ENCODE measurements at places on chromosomes 1 and 21.
A peak's percentile ranks its signal among the peaks of the same experiment; 100 is the strongest.

DNA sequence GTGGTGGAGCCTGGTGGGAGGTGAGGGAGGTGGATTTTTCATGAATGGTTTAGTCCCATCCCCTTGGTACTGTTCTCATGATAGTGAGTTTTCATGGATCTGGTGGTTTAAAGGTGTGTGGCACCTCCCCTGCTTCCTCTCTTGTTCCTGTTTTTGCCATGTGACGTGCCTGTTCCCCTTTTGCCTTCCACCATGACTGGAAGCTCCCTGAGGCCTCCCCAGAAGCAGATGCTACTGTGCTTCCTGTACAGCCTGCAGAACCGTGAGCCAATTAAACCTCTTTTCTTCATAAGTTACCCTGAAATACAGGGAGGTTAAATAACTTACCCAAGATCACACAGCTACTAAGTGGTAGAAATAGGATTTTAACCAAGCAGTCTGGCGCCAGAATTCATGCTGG, 4.3 kb upstream of the HEYL start:
- no peak for DNase-seq

- DNase-seq = no peak
These were observed 33.5 kb downstream of the DMAP1 start for GRCh38 chr1:44246806-44247205.

DNA sequence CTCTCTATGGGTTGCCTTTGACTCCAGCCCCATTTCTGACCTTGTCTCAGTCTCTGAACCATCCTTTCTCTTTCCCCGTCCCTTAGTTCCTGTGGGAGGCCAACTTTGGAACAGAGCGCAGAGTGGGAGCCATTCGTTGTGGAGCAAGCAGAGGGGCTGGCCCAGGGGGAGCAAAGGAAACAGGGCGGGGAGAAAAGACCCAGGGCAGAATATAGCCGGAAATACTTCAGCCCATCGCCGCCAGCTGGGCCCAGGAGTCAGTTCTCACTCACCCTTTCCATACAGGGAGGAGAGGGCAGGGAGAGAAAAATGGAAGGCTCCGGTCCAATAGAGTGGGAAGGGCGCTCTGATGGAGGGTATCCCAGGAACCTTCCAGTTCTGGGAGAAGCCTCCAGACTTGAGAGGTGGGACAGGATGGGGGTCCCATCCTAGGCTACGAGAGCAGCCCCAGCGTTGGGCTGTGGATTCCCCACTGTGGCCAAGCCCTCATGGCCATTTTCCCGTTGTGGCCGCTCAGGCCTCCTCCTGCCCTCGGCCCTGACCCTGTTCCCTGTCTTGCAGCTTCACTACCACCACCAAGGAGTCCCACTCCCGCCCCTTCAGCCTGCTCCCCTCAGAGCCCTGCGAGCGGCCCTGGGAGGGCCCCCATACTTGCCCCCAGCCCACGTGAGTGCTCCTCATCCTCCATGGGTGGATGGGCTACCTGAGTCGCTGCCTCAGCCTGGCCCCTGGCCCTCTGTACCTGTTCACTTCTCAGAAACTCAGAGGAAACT, 10.9 kb downstream of the PEAR1 start:
- DNase-seq = no peak

DNA sequence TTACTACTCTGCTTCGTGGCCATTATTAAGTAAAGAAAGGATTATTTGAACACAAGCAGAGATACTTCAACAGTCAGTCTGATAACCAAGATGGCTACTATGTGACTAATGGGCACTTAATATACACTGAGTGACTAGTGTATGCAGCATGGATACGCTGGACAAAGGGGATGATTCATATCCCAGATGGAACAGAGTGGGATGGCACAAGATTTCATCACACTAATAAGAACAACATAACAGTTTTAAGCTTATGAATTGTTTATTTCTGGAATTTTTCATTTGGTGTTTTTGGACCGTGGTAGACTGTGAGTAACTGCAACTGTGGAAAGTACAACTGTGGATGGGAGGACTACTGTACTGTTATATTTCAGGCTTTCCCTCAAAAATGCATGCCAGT, 9.4 kb downstream of the ZCCHC17 start:
- peak; percentile 95 for DNase-seq

DNA sequence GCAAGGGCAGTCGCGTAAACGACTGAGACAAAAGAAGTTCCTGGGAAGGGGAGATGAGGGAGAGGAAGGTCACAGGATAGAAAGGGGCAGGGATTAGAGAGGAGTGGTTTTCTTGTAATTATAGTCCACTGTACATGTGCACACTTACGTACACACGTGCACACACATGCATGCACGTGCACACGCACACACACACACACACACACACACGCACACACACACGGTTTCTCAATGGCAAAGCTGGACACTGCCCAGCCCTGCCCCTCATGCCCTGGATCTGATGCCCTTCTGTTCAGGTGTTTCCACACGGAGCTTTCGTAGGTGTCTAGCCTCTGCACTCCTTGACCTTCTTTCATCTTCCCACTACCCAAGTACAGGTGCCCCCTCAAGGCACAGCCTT, 3.9 kb downstream of the OR2B11 start:
- no peak for DNase-seq

GRCh38 chr1:222919478-222919865, 104.6 kb downstream of the DISP1 start:
- peak; percentile 47 for DNase-seq

DNA sequence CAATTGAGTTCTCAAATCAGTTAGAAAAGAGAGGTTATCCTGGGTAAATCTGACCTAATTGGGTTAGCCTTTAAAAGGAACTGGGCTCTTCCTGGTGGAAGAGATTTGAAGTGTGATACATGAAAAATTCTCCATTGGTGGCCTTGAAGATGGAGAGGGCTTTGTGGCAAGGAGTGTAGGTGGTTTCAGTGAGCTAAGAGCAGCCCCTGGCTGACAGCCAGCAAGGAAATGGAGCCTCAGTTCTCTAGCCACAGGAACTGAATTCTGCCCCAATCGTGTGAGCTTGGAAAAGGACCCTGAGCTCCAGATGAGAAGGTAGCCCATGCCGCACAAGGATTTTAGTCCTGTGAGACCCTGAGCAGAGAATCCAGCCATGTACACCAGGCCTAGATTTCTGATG, 12.7 kb upstream of the HYI start:
- DNase-seq = no peak

DNA sequence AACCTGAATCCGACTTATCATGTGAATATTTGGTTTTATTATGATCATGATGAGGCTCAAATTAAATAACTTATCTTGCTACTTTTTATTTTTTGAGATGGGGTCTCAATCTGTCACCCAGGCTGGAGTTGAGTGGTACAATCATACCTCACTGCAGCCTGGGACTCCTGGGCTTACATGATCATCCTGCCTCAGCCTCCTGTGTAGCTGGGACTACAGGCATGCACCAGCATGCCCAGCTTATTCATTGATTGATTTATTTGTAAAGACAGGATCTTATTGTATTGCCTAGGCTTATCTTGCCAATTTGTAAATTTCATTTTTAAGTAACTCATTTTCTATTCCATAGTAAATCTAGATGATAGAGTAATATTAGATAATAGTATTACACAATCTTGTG, 84.3 kb downstream of the COL11A1 start:
- DNase-seq = no peak
